ENCODE measurements at places on chromosomes 5 and 9.

DNA sequence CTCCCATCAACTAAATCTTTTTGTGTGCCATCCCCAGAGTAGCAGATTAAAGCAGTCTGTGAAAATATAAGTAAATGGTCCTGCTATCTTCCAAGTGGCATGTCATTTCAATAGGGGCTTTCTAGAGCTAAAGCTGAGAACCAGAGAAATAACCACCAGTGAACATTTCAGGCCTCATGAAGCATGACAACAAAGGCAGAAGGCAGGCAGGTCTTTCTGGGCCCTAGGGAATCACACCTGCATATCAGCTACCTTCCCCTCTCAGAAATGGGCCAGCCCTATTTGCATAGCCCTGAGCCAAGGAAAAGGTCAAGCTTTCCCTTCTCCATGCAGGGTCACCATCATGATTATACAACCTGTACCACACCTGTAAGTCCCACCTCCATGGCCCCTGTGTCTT lies 205.3 kb downstream of the DEPDC1B start:
- no peak for DNase-seq

- DNase-seq = no peak
Measured at GRCh38 chr9:94922098-94922607, 195.7 kb downstream of the AOPEP start.

DNA sequence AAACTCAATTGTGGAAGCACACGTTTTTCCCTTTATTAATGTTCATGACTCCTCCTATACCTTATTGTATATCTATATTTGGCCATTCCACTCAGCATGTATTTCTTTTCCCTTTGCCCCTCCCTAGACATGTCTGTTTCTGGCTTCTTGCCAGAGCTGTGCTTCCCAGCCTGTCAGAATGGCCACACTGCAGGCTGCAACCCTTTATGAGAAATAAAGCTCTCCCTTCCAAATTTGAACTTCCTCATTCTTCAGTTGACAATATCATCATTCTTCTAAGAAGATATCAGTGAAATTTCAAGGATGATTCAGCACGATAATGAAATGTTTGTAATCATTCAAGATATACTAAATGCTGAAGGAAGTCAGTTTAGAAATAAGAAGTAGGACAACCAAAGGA lies 107.6 kb upstream of the PRSS3 start:
- DNase-seq = peak; percentile 6

DNA sequence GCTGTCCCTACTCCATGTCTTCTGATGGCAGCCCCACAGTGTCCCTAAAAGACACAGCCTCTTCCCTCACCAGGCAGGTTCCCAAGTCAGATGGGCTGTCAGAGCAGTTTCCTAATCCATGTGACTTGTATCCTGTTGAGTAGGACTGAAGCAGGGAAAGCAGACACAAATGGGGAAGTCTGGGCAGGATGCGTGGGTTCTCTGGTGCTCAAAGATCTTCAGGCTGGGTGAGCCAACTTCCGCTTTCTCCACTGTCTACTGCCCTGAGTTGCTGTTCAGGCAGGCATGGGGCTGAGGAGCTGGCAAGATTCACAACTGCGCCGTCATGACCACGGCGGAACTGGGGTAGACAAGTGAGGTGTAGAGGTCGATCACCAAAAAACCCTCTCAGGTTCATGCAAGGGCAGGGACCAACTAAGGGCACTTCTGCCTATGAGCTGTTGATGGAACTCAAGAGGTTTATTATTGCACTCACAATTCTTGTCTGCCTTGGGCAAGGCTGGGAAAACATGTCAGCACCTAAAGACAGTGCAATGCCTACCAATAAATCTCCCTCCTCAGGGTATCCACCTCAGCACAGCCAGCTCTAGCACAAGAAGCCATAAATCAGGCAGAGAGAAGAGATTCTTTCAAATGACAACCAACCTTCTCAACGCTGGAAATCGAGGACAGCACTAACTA lies 83.4 kb downstream of the RAPGEF1 start:
- DNase-seq = no peak

DNA sequence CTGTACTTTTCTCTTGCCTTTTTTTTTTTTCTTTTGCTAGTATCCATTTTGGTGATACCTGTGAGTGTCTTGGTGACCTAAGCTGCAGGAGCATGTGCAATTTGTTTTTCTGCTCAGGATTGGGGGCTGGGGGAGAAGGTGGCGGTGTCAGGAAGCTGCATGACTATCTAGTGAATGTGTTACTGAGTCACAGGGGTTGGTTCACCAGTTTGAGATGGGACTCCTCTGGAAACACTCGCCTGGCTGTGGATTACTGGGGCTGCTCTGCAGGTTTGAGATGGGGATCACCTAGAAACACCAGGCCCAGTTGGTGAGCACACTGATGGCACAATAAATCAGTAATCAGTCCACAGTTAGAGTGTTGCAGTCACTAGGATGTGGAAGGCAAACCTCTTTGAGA lies 447.9 kb downstream of the SPATA31D1 start:
- DNase-seq = no peak

DNA sequence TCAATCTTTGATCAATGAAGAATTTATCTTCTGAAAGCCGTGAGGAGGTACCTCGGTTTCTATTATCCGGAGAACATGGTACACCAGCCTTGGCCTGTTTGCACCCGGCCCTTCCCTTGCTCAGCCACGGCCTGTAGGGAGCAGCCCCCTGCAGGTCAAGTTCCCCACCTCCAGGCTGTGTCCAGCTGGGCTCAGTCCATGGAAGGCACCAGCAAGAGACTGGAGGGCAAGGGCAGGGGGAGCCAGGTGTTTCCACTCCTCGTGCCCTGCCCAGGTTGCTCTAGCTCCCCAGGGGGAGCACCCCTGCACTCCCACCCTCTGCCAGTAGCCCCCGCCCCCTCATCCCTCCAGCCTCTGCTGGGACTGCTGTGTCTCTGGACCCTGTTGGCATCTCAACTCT lies 87.3 kb upstream of the ADAMTS2 start:
- no peak for DNase-seq

All from NCI-H774 (cell line).